Camera-type eye (tissue), 1 donor: ENCODE measurements at places on chromosomes 7 and 10. TPM values are rescaled to one million over a fixed set of nuclear protein-coding genes. Genes with fewer than 3 reads are reported as not detected.

TCERG1L gene
- total RNA-seq: 3.0 TPM

GARIN1A gene
- total RNA-seq: 0.49 TPM

OPALIN gene
- not detected for total RNA-seq

LRRC4 gene
- total RNA-seq: 4.6 TPM

ZDHHC6 gene
- 37.2 TPM for total RNA-seq

PLXNA4 gene
- total RNA-seq: 17.5 TPM

HOXA5 gene
- total RNA-seq: not detected

VPS41 gene
- total RNA-seq: 127 TPM

LIPM gene
- total RNA-seq: not detected

FGL2 gene
- total RNA-seq: 34.0 TPM

NAPEPLD gene
- total RNA-seq: 35.1 TPM

CTAGE15 gene
- total RNA-seq: 1.8 TPM

CFAP43 gene
- 6.3 TPM for total RNA-seq
